ENCODE measurements at places on chromosomes 1 and 21.
A peak's percentile ranks its signal among the peaks of the same experiment; 100 is the strongest.

- DNase-seq = peak; percentile 37
Measured at GRCh38 chr1:108512239-108513043, 47.5 kb upstream of the EEIG2 start.

GRCh38 chr1:206769304-206769731 lies 1.3 kb upstream of the IL19 start:
- DNase-seq = no peak

DNA sequence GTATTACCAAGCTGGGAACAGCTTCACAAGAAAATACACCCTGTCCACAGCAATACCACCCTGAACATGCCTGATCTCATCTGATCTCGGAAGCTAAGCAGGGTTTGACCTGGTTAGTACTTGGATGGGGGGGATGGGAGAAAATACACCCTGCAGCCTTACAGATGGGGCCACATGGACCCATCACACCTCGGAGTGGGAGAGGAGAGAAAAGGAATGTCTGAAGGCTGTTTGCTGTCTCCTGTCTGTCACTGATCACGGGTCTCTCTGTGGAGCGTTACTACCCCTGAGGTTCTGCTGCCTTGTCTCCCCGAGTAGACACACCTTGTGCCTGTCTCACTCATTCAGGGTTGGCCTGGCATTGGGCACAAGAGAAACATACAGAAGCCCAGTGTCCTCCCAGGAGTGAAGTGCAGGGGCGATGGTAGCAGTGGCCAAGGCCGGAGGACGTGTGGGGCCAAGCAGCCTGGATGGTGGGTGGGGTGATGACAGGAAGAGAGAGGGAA lies 48.0 kb downstream of the TEX35 start:
- no peak for DNase-seq

DNA sequence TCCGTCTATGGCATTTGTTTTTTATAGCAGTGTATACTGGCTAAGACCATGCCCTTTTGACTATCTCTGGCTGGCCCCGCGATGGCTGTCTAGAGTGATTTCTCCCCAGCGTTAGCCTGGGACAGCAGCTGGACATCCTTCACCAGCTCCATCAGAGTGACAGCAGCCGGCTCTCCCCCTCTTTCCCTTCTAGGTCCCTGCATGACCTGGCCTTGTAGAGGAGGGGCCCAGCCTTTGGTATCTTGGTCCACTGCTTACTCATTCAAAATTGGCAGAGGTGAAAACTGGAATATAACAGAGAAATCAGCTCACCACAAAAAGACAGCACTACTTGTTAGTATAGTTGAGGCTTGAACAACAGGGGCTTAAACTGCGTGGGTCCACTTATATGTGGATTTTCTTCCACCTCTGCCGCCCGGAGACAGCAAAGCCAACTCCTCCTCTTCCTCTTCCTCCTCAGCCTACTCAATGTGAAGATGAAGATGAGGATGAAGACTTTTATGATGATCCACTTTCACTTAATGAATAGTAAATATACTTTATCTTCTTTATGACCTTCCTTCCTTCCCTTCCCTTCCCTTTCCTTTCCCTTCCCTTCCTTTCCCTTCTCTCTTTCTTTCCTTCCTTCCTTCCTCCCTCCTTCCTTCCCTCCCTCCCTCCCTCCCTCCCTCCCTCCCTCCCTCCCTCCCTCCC lies 29.4 kb upstream of the B3GALNT2 start:
- no peak for DNase-seq

DNA sequence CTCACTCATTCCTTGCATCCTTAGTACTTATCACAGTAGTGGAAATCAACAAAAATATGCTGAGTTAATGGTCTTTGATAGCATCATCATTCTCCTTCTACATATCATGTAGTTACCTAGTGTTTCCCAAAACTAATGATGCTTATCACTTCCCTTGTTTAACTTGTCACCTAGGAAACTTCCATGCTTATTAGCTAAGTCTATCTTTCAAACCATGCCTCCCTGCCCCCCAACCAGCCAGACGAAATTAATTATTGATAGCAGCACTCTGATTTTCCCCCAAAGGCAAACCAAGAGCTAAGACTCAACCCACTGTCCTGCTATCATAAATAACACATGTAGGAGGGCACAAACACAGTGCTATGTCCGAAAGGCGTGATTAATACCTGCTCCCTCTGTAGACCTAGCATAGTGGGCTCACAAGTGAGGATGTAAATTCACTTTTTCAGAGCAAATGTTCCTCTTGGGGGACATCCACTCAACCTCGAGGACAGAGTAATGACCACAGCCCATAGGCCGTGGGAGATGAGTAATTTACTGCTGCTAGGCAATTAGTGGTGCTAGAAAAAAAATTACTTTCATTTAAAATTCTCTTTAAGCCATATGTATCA lies 25.8 kb upstream of the LPAR3 start:
- no peak for DNase-seq

DNA sequence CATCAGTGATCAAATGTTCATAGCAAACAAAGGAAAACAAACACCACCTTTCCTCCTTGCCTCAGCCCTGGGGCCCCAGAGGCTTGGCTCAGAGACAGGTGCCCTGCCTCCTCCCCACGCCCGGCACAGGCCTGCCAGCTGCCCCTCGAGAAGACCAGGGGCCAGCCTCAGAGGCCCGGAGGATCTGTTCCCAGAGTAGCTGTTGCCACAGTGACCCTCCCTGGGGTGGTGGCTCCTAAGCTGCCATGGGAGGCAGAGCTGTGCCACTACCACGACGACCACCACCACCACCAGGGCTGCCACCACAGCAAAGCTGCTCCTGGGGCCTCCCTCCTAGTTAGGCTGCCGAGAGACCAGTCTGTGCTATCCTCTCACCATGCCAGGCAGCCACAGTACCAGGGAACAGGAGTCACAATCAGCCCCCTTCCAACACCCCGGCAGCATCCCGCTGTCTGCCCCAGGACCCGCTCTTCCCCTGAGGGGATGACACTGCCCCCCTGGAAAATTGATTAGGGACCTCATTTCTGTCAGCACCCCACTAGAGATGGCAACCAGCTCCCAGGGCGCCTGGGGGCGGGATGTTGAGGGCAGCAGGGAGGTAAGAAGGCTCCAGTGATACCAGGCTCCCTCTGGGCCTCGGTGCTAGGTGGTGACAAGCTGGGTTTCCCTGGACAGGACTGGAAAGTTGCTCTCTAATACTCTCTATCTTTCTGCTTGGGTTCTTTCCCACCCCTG lies 30.5 kb downstream of the KCNC4 start:
- DNase-seq = no peak

GRCh38 chr1:32818804-32819541 lies 1.5 kb downstream of the S100PBP start:
- DNase-seq = no peak

- no peak for DNase-seq
Measured at GRCh38 chr1:175124861-175125260, 57.2 kb downstream of the TNN start.

DNA sequence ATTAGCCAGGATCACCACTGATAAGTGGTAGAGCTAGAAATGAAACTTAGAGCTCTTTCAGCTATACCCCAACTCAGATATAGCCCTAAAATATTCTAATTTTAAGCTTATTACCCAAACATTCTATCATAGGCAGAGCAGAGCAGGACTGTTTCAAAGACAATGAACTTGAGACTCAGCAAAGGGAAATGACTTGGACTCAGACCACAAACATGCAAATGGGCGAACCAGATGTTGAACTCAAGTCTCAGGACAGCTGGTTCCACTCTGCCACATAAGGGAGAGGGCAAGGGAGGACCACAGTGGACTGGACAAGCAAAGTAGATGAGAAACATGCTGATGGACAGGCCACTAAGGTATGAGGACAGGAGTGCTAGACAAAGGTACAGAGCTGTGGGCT lies 315.3 kb downstream of the OMA1 start:
- no peak for DNase-seq

GRCh38 chr1:25737130-25737529 lies 62.9 kb upstream of the SELENON start:
- no peak for DNase-seq
